ENCODE measurements at places on chromosomes 3 and 15.

DNA sequence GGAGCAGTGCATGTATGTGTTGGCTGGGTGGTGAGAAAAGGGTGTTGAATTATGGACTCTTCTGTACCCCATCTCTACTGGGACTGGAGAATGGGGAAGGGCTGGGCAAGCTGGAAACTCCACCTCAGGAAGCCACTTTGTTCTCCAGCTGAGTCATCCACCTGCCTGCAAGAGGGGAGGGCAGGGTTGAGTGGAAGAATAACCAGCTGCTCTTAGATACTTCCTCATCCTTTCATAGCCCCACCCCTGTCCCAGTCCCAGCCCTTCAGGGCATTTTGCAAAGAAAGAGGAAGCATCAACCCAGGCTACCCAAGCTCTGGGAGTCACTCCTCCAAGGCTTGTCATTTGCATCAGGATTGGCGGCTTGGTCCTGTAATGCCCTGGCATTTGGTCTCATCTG, 33.1 kb downstream of the RAB11A start:
- no peak for DNase-seq

DNA sequence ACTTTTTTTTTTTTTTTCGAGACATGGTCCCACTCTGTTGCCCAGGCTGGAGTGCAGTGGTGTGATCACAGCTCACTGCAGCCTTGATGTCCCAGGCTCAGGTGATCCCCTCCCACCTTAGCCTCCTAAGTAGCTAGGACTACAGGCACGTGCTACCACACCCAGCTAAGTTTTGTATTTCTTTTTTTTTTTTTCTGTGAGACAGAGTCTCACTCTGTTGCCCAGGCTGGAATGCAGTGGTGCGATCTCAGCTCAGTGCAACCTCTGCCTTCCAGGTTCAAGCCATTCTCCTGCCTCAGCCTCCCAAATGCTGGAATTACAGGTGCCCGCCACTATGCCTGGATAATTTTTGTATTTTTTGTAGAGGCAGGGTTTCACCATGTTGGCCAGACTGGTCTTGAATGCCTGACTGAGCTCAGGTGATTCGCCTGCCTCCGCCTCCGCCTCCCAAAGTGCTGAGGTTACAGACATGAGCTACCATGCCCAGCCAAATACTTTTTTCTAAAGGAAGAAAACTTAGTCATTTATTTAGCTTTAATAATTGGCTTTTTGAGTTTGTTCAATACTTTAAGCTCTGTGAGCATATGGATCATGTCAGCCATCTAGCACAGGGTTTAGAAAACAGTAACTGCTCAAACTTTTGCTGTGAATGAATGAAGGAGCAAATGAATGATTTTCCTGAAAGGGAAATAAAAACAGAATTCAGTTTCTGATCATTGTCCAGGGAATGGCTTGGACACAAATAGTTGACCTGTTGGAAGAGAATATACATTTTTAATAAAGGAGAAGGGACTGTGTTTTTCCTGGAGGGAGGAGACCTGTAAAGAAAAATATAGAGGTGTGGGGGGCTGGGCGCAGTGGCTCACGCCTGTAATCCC, 26.0 kb downstream of the UBE2E1 start:
- DNase-seq = no peak

GRCh38 chr3:45807681-45808540, 11.6 kb upstream of the SLC6A20 start:
- DNase-seq = no peak

- no peak for DNase-seq
Measured at GRCh38 chr3:42823351-42823750, 14.1 kb downstream of the ACKR2 start.

GRCh38 chr15:74642734-74643664, 27.4 kb downstream of the CLK3 start:
- DNase-seq = no peak

GRCh38 chr3:151283907-151284461, 5.6 kb upstream of the P2RY14 start:
- DNase-seq = no peak
